Esophagus muscularis mucosa (tissue), 4 donors: ENCODE measurements at places on chromosomes 2 and 18.
A peak's percentile ranks its signal among the peaks of the same experiment; 100 is the strongest.

DNA sequence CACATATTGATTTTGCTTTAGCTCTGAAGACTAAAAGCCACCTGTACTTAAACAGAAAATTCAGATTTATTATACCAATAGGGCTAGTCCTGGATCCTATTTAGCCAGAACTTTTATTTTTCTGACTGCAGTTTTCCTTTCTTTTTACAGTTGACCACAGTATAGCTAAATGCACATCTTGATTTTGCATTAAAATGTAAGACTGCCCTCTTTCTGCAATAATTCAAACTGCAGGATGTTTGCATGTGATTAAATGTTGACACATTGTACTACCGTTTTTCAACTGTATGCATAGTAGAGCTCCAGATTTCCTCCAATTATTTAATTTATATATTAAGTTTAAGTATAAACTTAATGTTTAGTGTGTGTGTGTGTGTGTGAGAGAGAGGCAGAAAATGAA lies 1262.9 kb downstream of the SUCLG1 start:
- H3K4me3 ChIP-seq, result no peak overlapping the region
- no peaks in the 10 kb centered on the region for H3K27me3 ChIP-seq
- no peak overlapping the region for H3K27ac ChIP-seq

DNA sequence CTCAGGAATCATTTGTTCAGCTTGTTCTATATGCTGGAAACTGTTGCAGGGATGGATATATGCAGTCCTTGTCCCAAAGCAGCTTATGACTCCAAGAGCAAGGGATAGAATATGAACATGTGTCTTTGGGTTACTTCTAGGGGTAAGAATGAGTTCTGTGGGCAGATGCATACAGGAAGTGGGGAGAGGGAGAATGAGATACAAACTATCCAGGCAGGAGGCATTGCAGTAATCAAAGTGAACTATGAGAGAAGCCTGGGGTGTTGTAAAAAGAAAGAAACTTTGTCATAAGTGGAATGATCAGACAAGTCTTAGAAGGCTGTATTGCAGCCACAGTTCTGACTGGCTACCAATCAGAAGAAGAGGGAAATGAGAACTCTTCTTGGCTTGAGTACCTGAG lies 44.8 kb upstream of the RAB6D start:
- no peaks in the 10 kb centered on the region for H3K27me3 ChIP-seq
- H3K27ac ChIP-seq, result no peak overlapping the region
- no peak for DNase-seq
- H3K4me1 ChIP-seq, result no peaks in the 10 kb centered on the region

DNA sequence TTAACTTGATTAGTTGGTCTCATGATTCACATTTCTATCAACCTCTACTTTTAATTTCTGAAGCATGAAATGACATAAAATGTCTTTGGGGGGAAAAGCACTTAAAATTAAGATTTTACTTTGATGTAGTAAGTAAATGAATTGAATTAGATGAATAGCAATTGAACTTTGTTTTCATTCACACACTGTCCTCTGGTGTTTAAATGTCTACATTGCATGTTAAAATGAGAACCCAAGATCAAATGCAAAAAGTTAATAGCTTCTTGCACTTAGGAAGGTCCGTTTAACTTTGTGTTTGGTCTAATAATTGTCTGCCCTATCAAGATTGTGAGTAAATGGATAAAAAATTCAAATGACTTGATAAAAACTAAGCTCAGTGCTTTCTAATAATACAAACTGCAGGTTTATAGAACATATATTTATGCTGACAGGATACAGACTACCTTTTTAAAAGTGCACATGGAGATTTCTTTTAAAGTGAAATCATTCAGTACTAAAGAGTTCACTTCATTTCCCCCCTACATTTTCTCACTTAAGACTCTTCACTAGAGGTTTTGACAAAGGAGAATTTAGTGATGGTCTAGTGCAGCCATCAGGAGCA lies 156.2 kb upstream of the NABP1 start:
- DNase-seq, result no peak
- H3K36me3 ChIP-seq, result no peaks in the 10 kb centered on the region
- no peaks in the 10 kb centered on the region for H3K27me3 ChIP-seq
- H3K4me1 ChIP-seq, result no peaks in the 10 kb centered on the region
- no peak overlapping the region for H3K27ac ChIP-seq

DNA sequence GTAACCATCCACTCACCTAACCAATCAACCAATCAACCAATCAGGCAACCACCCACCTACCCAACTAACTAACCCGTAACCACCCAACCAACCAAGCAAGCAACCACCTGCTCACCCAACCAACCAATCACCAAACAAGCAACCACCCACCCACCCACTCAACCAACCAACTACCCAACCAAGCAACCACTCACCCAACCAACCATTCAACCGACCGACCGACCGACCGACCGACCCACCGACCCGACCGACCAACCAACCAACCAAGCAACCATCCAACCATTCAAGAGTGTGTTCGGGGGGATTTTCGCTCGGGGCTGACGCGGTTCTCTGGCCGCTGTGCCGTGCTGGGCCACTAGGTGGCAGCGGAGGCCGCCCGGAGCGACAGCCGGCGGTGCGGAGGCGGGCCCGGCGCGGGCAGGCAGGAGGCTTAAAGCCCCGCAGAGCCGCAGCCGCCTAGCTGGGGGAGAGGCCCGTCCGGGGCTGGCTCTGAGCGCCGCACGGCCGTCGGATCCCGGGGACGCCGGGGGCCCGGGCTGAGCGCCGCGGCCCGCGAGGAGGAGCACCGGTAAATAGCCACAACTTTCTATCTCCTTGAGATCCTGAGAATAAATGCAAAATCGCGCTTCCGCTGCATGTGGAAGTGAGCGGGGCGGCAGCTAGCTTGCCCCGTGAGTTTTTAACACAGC lies at the start of gene MC5R:
Gene MC5R (plus strand): TSS at position 443 of the 689 bp plus-strand sequence. CDS start 1,617 bp downstream, outside the sequence.
- H3K27ac ChIP-seq, result no peak within 1 kb of the TSS
- no peaks in the 10 kb centered on the region for H3K27me3 ChIP-seq
- peak within 1 kb of the TSS; percentile 44 for H3K4me3 ChIP-seq
- no peak for DNase-seq
- H3K36me3 ChIP-seq, result no peaks in the 10 kb centered on the region
- no peaks in the 10 kb centered on the region for H3K4me1 ChIP-seq

- no peak overlapping the region for H3K4me3 ChIP-seq
- H3K27ac ChIP-seq, result no peak overlapping the region
- no peaks in the 10 kb centered on the region for H3K36me3 ChIP-seq
- no peak for DNase-seq
- no peaks in the 10 kb centered on the region for H3K4me1 ChIP-seq
These were observed 128.4 kb downstream of the RNF152 start for GRCh38 chr18:61764381-61764780.

GRCh38 chr2:26880161-26880560 lies 32.2 kb downstream of the DPYSL5 start:
- no peak overlapping the region for H3K27ac ChIP-seq
- H3K4me3 ChIP-seq, result no peak overlapping the region
- no peaks in the 10 kb centered on the region for H3K4me1 ChIP-seq
- H3K36me3 ChIP-seq, result no peaks in the 10 kb centered on the region
- H3K27me3 ChIP-seq, result no peaks in the 10 kb centered on the region

DNA sequence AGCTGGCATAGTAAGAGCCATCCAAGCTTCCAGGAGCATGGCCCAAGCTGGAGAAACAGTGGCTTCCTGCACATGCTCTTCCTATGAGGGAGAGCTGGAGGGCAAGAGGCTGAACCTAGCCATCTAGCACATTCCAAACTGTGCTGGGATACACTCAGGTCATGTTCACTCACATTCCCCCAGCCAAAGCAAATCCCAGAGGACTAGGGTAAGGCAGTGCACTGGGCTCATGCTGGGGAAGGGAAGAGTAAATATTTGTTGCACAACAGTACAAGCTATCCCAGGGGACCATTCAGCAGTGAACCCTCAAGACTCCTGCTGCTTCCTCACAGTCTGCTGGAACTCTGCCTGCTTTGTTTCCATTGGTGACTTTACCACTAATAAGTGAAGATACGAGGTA lies 20.7 kb upstream of the GYPC start:
- no peak overlapping the region for H3K27ac ChIP-seq
- H3K4me1 ChIP-seq, result no peaks in the 10 kb centered on the region
- no peaks in the 10 kb centered on the region for H3K36me3 ChIP-seq
- no peak overlapping the region for H3K4me3 ChIP-seq

- DNase-seq, result no peak
- no peaks in the 10 kb centered on the region for H3K4me1 ChIP-seq
- no peaks in the 10 kb centered on the region for H3K27me3 ChIP-seq
- H3K27ac ChIP-seq, result no peak overlapping the region
These were observed 35.7 kb upstream of the GPR155 start for GRCh38 chr2:174522553-174522952.
